B cell (primary cell): ENCODE measurements at places on chromosomes 1 and 21. TPM values are rescaled to one million over a fixed set of nuclear protein-coding genes. Genes with fewer than 3 reads are reported as not detected.

Gene TEX38
- total RNA-seq: not detected in 2 replicates

Gene TBX19
- 6.8 and 7.0 TPM in 2 replicates for total RNA-seq

Gene GADD45A
- 21.1 and 22.7 TPM in 2 replicates for total RNA-seq

Gene CHIT1
- total RNA-seq: 8.2 and 11.9 TPM in 2 replicates

Gene SPSB1
- 8.9 and 9.4 TPM in 2 replicates for total RNA-seq

Gene S100A7A
- not detected in 2 replicates for total RNA-seq

Gene CATSPERE
- total RNA-seq: 2.4 and 3.1 TPM in 2 replicates

Gene EPHA2
- total RNA-seq: 0.12 and 0.46 TPM in 2 replicates

Gene CRNN
- not detected in 2 replicates for total RNA-seq

Gene C1orf56
- total RNA-seq: 4.5 and 7.6 TPM in 2 replicates

Gene RIPPLY3
- total RNA-seq: not detected in 2 replicates

Gene CHIA
- total RNA-seq: not detected in 2 replicates

Gene PLEKHG5
- total RNA-seq: 0.20 and 0.49 TPM in 2 replicates

Gene LY9
- total RNA-seq: 365 and 367 TPM in 2 replicates

Gene LRRC52
- not detected in 2 replicates for total RNA-seq
